NK-92 treated with Interleukin-12 subunit alpha and Interleukin-12 subunit beta, amount 100 ng/mL, for 24 hours (cell line): ENCODE measurements at places on chromosomes 1 and 21.

GRCh38 chr1:201331166-201331565, 46.3 kb downstream of the TNNT2 start:
- DNase-seq = no peak

- DNase-seq = no peak
Measured at GRCh38 chr1:96253246-96254035, 468.1 kb upstream of the PTBP2 start.

DNA sequence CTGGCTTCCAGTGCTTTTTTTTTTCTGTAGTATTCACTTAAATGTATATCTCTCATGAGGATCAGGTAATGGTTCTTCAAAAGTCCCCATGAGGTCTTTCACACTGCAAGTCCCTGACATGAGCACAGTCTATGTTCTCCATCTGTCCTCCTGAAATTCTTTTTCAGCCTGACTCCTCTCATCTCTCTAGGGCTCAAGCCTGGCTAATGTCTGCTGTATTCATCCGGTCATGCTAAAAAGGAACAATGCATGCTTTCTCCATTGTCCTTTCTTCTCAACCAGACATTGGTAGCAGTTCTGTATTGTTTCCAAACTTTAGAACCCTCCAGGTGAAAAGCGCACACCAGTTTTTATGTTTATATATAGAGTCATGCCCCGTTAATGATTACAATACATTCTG, 368.3 kb upstream of the OLFM3 start:
- no peak for DNase-seq

- no peak for DNase-seq
Measured at GRCh38 chr1:101364370-101365120, 127.7 kb downstream of the S1PR1 start.

DNA sequence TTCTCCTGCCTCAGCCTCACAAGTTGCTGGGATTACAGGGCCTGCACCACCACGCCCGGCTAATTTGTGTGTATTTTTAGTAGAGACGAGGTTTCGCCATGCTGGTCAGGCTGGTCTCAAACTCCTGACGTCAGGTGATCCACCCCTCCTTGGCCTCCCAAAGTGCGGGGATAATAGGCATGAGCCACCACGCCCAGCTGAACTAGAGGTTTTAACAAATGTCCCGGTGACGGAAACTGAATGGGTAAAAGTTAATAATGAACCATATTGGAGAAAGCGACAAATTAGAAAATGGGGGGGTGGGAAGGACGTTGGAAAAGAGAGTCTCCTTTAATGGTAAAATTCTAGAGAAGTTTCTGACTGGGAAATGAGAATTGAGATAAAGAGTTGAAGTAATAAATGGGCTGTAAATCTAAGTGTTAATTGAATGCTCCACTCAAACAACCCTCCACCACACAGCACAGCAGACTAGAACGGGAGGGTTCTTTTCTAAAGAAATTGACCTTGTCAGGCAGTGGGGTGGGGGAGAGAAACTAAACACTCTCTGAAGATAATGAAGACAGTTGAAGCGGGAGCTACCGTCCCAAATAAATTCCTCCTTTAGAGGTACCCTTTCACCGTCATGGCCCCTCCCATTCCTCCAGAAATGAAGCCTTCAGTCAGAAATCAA, 46.9 kb upstream of the PUM1 start:
- no peak for DNase-seq

GRCh38 chr1:208238710-208239472, 5.3 kb downstream of the PLXNA2 start:
- DNase-seq = no peak

- DNase-seq = no peak
Measured at GRCh38 chr1:175755516-175756070, 12.2 kb upstream of the TNR start.

DNA sequence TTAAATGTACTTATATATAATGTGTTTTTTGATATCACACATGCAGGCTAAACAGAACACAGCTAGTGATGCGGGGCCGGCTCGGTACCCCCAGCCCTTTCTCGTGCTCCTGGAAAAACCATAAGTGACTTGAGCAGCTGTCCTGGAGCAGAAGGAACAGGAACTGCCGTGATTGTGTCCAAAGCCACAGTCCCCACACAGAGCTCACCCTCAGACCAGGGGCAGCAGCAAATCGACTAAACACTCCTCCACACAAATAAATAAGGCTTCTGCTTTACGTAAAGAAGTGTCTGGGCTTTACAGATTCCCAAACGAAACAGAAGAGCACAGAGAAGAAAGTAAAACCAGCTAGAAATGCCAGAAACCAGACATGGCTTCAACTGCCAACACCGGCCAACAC, 9.6 kb downstream of the UBE2J2 start:
- DNase-seq = no peak

DNA sequence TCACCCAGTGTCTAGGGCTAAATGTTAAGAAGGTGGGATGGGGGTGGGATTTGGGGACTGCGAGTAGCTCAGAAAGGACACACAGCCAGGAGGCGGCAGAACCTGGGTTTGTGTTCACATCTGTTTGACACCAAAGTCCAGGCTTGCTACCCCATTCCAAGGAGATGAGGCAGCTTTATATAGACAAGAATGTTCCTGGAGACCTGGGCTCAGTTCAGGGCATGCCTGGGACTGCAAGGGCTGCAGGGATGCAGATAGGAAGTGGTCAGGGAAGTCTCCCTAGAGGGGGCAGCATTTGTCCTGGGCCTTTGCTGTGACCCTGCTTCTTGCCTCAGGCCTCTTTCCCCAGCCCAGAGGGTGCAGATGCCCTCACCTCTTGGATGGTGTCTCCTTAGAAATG, 16.3 kb downstream of the PADI3 start:
- DNase-seq = no peak
